IMR-90 (cell line): ENCODE measurements at places on chromosomes 12 and 14. TPM values are rescaled to one million over a fixed set of nuclear protein-coding genes. Genes with fewer than 3 reads are reported as not detected.

- no peak for DNase-seq
Measured at GRCh38 chr12:113232840-113233585, 11.7 kb downstream of the TPCN1 start.

DNA sequence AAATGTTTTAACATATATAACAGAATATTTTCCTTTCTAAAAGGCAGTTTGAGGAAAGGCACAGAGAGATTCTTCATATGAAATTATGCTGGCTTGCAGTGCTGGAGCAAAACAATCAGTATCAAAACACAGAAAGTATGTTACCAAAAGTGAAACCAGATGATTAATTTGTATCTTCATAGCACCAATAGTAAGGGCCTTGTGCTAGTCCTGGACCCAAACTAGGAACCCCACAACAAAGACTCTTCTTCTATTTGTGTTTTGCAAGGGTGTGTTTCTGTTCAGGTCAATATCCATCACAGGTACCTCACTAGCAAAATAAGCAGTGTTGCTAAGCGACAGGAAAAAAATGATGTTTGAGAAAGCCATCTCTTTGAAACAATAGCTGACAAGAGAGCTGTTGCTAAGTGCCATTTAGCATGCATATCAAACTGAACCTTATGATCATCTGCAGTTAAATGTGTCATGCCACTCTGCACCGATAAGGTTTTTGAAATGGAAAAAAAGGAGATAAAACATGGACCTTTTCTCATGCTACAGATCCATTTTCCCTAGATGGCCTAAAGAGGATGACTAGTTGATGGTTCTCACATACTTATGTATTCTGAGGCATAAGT lies 196.2 kb upstream of the ALG10 start:
- DNase-seq, result no peak

DNA sequence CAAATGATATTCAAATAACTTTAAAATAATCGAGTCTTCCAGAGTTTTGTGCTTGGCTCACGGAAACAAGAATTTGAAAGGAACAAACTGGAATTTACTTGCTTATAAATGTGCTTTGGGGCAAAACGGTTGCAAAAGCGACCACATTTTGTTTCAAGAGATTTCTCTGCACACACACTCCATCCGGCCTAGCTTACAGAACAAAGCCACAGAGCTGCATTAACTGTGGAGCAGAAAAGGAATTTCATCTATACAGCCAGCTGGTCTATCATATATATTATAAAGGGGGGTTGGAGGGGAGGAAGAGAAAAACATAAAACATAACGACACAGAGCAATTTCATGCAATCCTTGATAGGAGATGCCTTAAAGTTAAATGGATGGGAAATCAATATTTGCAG lies 153.0 kb downstream of the MYRFL start:
- no peak for DNase-seq

Gene ZFHX2
- 0.53 and 0.67 TPM in 2 replicates for polyA plus RNA-seq

GRCh38 chr14:78519863-78520262 lies 349.7 kb downstream of the NRXN3 start:
- DNase-seq, result peak; percentile 4

GRCh38 chr14:23539248-23540140 lies 12.1 kb downstream of the ZFHX2 start:
- peak; percentile 28 for DNase-seq

DNA sequence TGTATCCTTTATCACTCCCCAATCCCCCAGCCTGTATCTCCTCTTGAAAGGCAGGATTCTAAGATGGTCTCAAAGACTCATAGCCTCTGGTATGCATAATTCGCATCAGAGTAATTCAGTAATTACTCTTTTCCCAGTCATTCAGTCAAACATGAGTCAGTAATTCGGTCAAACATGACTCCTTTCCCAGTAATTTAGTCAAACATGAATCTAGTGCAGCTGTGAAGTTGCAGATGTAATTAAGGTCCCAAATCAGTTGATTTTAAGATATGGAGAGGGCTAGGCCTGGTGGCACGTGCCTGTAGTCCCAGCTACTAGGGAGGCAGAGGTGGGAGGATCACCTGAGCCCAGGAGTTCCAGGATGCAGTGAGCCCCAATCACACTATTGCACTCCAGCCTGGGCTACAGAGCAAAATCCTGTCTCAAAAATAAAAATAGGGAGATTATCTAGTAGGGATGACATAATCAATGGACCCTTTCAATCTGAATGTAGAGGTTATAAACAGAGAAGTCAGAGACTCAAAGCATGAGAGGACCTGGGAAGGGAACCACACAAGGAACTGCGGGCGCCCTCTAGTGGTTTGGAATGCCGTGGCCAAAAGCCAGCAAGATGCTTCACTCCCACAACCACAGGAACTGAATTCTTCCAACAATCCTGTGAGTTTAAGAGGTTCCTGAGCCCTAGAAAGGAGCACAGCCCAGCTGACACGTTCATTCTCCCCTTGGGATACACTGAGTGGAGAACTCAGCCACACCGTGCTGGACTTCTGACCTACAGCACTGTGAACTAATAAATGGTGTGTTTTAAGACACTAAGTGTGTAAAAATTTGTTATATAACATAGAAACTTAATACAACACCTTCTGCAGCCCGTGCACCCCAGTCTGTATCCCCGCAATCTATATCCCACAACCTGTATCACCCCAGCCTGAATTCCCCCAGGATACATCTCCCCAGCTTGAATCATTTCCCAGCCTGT lies 14.3 kb upstream of the ARMH4 start:
- peak; percentile 78 for DNase-seq

Gene TMEM233
- polyA plus RNA-seq, result not detected in 2 replicates

Gene NPFF
- polyA plus RNA-seq, result not detected in 2 replicates

Gene SLC10A1
- 0.03 TPM in 1 of 2 replicates, not detected in the other for polyA plus RNA-seq

DNA sequence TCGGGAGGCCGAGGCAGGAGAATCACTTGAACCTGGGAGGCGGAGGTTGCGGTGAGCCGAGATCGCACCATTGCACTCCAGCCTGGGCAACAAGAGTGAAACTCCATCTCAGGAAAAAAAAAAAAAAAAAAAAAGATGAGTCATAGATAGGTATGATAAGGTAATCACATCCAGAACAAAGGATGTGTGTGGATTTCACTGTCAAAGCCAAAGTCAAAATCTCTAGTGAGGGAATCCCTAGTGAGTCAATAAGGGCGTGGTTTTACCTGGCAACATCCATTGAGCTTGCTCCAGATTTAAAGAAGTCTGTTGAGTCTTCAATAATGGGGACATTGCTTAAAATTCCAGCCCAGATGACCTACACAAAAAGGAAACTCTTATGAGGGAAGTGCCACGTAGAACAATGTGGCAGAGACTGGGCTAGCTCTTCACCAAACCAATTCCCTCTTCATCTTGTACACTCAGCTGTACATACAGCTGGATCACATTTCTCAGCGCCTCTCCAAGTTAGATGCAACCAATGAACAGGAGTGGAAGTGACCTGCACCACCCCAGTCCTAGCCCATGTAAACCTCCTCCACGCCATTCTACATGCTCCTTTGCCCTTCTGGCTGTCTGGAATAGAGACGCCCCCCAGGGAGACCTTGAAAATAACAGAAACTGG lies 23.4 kb downstream of the ALDH1L2 start:
- DNase-seq, result no peak

DNA sequence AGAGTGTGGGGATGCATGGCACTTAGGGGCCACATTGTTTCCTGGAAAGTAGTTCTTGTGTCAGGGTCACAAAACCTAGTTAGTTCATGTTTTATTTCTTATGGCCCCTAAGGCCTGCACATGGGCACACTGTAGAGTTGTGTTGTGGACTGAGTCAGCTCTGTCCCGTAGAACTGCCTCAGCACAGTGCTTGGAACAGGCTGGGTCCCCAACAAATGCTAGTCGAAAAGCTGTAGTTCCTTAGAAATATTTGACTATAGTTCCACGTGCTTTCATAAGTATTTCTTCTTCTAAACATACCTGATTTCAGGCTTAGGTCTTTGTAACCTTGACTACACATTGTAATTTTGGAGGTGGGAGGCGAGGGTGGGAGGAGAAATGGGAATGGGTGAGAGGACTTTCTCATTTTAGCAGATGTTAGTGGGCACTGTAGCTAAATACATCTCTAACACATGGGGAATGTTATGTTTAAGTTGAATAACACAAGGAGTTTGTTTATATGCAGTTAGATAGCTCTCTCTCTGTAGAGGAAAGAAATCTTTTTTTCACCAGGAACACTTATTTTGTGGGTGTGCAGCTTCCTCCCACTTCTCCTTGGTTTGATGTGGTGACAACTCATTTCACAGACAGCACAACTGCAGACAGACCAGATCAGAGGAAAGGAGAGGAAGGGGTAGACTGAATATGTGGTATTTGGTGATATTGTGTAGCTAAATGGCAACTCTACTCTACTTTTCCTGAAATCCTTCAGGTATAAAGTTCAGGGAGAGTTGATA lies 39.5 kb upstream of the DACT1 start:
- peak; percentile 22 for DNase-seq

GRCh38 chr12:68529466-68529865 lies 81.2 kb upstream of the RAP1B start:
- DNase-seq, result no peak

GRCh38 chr12:12376646-12377448 lies 20.0 kb downstream of the BORCS5 start:
- peak; percentile 86 for DNase-seq

- no peak for DNase-seq
Measured at GRCh38 chr14:32217301-32217700, 14.2 kb upstream of the RNU6-8 start.

DNA sequence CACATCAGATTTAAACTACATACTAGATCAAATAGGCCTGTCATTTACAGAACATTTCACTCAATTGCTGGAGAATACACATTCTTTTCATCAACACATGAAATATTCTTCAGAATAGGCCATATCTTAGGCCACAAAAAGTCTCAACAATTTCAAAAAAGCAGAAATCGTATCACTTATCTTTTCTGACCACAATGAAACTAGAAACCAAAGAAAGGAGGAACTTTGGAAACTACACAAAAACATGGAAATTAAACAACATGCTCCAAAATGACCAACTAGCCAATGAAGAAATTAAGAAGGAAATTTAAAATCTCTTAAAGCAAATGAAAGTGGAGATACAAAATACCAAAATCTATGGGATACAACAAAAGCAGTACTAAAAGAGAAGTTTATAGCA lies 35.1 kb downstream of the PARP11 start:
- DNase-seq, result no peak

DNA sequence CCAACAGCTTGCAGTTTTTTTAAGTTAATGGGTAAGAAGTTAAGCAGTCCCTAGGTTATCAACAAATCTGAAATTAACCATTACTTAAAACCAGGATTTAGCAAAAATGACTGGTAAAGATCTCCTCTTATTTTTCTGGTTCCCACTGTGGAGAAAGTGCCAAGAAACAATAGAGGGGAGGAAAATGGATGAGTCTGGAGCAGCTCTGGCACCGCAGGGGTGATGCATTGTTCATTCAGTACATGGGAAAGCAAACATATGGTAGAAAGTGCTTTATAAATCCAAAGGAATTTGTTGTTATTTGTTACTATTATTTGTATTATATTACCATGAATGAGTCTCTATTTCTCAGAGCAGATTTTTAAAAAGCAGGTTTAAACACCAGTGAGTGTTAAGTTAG lies 92.2 kb downstream of the DYRK2 start:
- DNase-seq, result no peak

GRCh38 chr12:56873382-56873781 lies 60.8 kb downstream of the SDR9C7 start:
- DNase-seq, result no peak

DNA sequence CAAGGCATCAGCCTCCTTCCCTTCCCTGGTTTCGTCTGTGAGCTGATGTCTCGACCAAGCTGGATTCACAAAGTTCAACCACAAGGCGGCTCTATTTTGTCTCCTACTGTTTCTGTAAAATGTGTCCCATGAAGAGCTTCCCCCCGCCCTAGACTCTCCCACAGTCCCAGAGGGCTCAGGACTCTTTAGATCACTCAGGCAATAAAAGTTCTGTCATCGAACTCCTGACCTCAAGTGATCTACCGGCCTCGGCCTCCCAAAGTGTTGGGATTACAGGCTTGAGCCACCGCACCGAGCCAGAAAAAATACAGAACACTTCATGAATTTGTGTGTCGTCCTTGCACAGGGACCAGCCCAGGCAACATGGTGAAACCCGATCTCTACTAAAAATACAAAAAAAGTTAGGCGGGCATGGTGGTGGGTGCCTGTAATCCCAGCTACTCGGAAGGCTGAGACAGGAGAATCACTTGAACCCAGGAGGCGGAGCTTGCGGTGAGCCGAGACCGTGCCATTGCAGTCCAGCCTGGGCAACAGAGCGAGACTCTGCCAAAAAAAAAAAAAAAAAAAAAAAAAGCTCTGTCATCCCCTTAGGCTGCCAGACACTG lies 149.4 kb downstream of the BCL11B start:
- no peak for DNase-seq

DNA sequence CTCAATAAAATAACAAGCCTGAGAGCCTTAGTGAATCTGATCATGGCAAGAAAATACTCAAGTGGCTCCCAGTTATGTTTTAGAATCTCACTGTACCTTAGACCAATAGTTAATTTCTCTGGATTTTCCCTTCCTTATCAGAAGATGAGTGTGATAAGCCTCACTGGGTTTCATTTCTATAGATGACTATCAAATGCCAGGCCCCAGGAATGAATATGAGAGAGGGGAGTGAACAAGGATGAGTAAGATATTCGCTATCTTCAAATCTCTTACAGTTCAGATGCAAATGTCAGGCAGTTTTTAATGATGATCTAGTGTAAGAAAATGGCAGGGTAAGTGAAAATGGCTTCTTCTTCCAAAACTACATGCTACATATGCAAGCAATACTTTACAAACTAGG lies 26.1 kb upstream of the OR10P1 start:
- no peak for DNase-seq

Gene ESRRB
- not detected in 2 replicates for polyA plus RNA-seq

Gene RPL10L
- not detected in 2 replicates for polyA plus RNA-seq
